Non-pigmented ciliary epithelial cell (primary cell): ENCODE measurements at places on chromosomes 7 and 10.
A peak's percentile ranks its signal among the peaks of the same experiment; 100 is the strongest.

GRCh38 chr7:932651-932975, 21.9 kb downstream of the ADAP1 start:
- no peak for DNase-seq

GRCh38 chr7:87225696-87226095, 6.2 kb upstream of the TMEM243 start:
- no peak for DNase-seq

DNA sequence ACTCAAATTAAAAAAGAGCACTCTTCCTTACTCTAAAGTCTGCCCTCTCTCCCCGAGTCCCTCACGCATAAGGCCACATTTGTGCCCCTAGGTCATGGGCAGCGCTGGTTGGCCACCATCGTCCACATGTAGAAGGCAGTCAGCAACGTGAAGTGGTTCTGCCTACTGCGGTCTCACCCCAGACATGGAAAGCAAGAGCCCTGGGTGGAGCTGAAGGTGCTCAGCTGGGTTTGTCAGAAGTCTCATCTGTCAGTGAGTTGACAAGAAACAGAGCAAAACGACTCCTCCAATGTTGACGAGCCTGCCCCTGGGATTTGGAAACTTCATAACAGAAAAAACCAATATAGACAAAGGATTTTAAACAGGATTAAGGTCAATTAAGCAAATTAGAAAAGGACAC, 192.3 kb upstream of the PRSS58 start:
- no peak for DNase-seq

GRCh38 chr10:71039551-71039950, 151.2 kb upstream of the PCBD1 start:
- no peak for DNase-seq

GRCh38 chr10:3045471-3046209, 21.7 kb upstream of the PFKP start:
- peak; percentile 59 for DNase-seq

GRCh38 chr10:21285742-21286331, 239.6 kb downstream of the SKIDA1 start:
- DNase-seq = no peak

DNA sequence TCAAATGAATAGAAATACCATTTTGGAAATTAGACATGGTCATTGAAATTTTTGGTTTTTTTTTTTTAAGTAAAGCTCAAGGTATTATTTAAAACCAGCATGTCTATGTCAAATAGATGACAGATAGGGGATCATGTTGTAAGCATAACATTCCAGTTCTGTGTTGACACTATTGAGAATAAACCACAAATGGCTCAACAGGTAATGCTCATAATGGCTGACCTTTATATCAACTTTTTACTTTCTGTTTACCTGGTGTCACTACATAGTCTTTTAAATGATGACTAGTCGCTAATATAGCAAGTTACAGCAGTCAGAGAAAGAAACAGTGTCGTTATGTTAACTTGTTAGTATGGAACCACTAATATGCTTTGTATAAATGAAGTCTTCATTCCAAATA, 616.0 kb downstream of the GATA3 start:
- DNase-seq = no peak

GRCh38 chr7:93861325-93861949, 29.1 kb downstream of the TFPI2 start:
- no peak for DNase-seq

DNA sequence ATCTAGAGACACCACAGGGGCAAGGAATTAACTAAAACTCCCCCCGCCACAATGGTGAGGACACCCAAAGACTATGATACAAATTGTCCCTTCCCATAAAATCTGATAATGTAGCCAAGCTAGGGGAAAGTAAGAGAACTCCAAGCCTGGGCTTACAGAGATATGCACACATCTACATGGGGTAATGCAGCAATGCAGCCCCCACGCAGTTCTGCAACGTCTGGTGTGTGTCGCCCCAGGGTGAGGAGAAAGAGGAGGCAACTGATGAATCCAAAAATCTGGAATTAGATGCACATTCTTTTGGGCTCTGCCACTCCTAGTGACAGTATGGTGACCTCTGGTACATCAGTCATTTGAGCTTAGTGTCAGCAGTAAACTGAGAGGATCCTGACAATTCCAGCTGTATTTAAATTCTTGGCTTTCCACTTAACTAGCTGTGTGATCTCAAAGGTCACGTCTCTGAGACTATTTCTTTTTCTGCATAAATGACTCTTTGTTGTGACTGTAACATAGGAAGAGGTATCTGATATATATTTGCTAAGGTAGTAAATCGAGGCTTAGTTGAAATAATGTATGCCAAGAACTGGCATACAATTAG, 51.5 kb downstream of the PIP4K2A start:
- DNase-seq = no peak

DNA sequence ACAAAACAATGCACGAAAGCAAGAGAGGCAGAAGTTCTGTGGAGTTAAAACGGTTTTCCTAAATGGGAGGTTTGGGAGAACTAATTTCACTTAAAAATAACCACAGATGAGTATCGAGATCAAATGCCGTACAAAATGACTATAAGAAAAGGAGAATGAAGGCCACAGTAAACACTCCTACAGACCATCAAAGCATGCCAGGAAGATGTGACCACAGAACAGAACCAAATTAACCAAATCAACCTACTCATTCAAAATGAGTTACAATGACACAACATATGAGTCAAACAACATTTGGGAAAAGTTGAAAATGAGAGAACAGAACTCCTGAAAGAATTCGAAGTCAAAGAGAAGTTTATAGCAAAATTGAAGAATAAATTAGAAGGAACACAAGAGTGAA, 24.3 kb upstream of the DOCK1 start:
- DNase-seq = no peak

DNA sequence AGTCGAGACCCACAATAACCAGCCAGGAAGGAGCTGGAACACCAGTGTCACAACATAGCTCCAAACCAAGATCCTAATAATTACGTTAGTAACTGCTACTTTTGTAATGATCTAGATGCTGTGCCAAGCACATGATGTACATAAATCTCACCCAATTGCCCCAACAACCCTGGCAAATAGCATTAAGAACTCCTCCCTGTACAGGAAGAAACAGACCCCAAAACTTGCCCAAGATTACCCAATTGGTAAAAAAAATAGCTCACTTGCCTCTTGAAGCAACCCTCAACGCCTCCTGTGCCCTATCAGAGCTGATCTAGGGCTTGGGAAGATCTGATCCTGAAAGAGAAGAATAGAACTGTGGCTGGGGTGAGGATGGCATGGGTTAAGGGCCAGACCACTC, 628.7 kb upstream of the AUTS2 start:
- no peak for DNase-seq

GRCh38 chr7:114786455-114786854, 135.4 kb upstream of the MDFIC start:
- DNase-seq = no peak

DNA sequence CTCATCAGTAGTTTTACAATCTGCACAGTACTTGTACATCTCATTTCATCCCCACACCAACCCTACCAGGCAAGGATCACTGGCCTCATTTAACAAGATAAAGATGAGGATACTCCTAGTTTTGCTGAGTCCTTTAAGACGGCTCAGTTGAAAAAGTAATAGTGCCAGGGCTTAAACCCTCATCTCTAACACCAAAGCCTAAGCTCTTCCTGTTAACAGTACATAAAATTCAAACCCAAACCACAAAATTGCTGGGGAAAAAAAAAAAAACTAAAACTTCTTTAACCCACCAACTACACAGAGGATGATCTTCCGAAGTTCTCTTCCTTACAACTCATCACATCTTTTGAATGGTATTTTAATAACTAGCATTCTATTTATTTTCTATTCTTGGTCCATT, 1.3 kb downstream of the SAR1A start:
- no peak for DNase-seq

GRCh38 chr7:37369906-37370305, 78.8 kb downstream of the ELMO1 start:
- DNase-seq = no peak

GRCh38 chr10:70066190-70066589, 13.5 kb downstream of the MACROH2A2 start:
- no peak for DNase-seq

DNA sequence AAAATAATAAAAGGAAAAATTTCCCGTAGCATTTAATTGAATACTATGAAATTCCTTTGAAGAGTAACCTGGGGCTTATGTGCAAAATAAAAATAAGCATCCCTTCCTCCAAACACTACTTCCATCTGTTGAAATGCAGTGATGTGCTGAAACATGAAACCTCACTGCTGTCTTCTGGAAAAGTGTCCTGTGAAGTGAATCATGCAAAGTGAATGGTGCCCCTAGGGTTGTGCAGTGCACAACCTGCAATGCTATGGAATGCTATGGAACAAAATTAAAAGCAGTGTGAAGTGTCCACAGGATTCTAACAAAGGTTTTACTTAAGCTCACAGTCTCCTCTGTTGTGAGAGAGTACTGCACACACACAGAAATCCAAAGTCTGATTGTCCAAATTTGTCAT, 480.9 kb downstream of the ETV1 start:
- no peak for DNase-seq

DNA sequence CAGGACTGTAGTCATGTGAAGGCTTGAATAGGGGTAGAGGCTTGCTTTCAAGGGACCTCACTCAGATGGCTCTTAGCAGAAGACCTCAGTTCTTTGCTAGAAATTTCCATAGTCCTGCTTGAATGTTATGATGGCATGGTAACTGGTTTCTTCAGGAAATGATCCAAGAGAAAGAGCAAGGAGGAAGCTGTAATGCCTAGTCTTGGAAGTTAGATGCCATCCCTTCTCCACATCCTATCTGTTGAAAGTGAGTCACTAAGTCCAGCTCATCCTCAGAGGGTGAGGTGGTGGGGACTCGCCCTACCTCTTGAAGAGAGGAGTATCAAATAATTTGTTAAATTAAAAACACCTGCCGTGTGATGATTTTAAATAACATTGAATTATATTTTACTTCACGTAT, 4.6 kb downstream of the MGAM start:
- no peak for DNase-seq

- DNase-seq = no peak
These were observed 39.0 kb upstream of the ADRA2A start for GRCh38 chr10:111037858-111038257.

- DNase-seq = no peak
These were observed 41.1 kb downstream of the PUS7 start for GRCh38 chr7:105480931-105481330.

GRCh38 chr7:14275356-14275755, 285.9 kb upstream of the ETV1 start:
- DNase-seq = no peak

DNA sequence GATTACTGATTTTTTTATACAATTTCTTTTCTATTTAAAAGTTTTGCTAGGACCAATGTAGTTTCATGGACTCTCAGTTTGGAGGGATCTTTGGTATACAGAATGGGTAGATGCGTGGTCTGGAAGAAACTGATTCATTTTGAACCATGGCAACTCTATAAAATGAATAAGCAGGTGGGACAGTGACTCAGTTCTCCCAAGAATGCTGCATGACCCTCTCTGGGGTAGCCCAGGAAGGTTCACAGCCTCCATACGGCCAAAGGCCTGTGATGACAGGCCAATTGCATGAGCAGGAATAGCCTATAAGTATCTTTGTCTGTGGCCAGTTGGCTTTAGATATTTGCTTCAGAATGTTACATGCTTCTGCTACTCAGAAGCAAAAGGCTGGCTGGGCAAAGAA, 113.3 kb upstream of the RSU1 start:
- DNase-seq = no peak

GRCh38 chr10:68142761-68143160, 33.5 kb downstream of the MYPN start:
- no peak for DNase-seq

GRCh38 chr10:58360412-58361004, 24.7 kb upstream of the TFAM start:
- no peak for DNase-seq

- no peak for DNase-seq
These were observed 303.7 kb downstream of the CCDC3 start for GRCh38 chr10:12697764-12698163.

GRCh38 chr10:106925191-106925590, 239.3 kb downstream of the SORCS1 start:
- no peak for DNase-seq

DNA sequence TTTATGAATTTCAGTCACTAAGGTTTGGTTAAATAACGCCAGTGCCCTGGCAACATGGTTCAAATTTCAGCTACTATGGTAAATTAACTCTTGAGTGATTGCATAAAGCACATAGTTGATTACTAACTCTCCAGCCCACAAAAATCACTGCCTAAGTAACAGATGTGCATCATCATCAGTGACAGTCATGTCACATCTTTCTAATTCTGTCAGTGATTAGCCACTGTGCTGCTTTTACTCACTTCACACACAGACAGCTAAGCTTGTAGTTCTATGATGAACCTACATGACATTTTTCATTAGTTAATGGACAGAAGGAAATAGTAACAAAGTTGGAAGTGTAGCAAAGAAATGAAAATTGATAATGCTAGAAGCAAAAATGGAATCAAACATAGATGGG, 108.9 kb downstream of the DNAH11 start:
- no peak for DNase-seq

DNA sequence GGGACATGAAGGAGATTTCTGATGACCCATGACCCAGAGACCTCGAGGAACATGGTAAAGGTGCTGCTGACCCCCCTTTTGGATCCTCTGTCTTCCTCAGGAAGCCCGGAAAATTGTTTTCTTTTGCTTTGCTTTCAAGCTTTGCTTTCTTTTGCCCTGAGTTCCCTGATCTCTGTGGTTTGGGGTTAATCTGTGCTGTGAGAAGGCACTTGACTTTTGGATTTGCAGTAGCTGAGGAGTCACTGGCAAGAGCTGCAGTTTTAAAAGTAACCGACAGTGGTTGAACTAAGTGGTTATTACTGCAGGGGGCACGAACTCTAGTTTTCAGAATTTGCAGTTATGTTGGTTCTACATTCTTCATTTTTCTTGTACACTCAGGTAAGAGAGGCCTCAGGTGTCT, 53.0 kb downstream of the PDZD8 start:
- no peak for DNase-seq

- no peak for DNase-seq
These were observed 29.3 kb upstream of the PRLHR start for GRCh38 chr10:118624747-118625146.

DNA sequence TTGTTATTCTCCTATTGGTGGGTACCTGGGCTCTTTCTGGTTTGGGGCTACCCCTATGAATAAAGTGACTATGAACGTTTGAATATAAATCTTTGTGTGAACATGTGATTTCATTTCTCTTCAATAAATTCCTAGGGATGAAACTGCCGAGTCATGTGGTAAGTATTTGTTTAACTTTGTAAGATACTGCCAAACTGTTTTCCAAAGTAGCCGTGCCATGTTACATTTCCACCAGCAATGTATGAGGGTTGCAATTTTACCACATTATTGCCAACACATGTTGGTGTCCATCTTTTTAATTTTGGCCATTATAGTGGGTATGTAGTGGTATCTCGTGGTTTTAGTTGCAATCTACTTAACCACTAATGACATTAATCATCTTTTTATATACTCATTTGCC, 94.7 kb downstream of the ZNRF2 start:
- DNase-seq = no peak
